AG10803 (cell line): ENCODE measurements at places on chromosomes 2 and 18.

DNA sequence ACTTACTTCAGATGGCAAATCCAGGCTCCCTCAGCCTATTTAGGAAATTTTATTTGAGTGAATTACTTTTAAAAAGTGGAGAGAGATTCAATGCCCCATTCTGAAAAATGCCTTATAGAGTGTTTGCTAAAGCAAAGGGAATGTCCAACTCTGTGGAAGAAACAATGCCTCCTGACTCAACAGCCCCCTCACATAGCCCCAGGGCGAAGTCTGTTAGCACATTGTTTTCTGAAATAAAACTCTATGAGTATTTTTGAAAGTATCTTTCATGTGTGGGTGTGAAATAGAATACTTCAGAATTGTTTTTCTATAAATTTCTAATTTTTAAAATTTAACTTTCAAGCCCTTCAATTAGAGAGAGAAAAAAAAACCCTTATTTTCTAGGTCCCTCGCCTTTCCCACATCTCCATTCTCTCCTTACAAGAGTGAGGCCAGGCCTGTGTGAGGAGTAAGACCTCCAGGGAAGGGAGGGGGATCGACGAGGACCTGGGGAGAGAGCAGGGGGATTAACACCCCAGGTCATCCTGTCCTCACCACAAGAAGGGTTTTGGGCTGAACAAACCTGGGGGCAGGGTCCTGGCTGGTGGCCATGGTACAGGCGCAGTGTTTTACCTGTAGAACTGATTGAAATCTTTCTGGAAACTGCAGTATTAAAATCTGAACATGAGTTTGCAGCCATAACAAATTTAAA, 141.4 kb downstream of the SNTG2 start:
- DNase-seq, result peak; percentile 24

DNA sequence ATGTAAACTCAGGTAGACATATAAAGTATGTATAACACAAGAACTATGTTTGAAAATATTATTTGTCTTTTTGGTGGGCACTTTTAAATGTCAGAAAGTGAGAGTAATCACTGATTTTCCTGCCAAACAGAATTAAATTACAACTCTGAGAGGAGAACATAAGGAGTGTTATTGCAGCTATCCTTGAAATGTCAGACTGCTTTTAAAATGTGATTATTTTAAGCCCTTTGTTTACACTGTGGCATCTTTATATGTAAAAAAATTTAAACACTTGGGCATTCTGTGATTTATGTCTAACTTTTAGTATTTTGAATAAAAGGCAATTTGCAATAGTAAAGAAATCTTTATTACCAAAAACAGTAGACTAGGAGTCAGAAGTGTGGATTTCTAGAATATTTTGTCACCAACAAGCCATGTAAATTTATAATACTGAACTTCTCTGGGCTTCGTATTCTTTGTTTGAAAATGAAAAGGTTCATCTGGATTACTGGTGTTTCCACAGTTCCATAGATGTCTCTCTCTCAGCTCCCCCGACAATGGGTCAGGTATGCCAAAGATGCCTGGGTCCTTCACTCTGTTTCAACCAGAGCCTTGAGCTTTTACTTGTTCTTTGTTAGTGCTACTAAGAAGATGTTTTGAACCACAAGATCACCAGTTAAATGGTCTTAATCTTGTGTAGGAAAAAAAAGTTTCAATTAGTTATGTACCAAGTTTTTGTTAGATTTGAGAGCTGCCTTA, 38.8 kb downstream of the GULP1 start:
- no peak for DNase-seq

- DNase-seq, result no peak
Observed at GRCh38 chr2:18787726-18788125, 198.4 kb upstream of the NT5C1B start.

DNA sequence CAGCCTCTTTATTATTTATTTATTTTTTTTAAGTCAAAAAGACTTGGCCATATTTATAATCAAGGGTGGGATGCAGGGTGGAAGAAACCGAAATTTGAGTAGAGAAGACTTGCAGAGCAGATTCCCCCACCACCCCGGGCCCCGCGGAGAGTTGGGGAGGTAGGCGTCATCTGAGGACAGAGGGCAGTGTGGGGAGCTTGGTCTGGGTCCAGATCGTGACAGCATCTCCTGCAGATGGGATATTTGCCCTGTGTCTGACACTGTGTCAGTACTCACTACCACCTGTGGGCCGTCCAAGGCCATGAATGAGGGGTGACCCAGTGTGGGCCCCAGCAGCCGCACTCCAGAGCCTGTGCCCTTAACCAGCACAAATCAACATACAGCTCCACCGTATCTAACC, 10.5 kb upstream of the PRELID3A start:
- DNase-seq, result no peak

DNA sequence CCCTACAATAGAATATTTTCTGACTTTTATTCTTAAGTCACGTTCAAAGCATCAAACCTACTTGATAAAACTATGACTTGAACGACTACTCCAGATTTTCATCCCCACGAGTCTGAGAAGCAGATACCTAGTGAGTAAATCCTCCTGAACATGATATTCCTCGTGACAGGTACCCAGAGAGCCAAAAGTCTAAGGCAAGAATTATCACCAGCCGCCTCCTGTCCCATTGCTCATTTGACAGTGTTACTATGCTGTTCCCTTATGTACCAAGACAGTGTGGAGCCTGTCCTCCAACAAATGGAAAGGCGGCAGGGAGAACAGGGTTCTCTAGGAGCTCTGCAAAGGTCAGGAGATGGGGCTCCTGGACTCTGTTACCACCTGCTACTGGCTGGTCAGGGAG, 8.3 kb upstream of the ALPK2 start:
- no peak for DNase-seq

GRCh38 chr2:12227941-12228608, 481.6 kb downstream of the LPIN1 start:
- peak; percentile 54 for DNase-seq

DNA sequence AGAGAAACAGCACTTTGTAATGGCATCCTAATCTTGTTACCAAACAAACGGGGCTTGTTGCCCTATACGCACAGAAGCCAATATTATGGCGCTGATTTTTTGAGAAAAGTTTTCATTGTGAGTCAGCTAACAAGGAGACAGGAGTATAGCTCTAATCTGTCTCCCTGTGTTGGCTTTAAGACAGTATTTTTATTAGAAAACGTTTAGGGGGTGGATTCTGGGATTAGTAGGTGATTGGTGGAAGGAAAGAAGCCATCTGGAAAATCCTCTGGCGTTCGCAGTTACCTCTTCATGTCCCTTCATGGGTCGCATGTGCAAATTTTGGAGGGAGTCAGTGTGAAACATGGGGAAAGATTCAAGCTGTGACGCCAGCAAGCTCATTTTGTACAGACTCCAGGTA, 698 bp upstream of the TMEM237 start:
- DNase-seq, result peak; percentile 47

DNA sequence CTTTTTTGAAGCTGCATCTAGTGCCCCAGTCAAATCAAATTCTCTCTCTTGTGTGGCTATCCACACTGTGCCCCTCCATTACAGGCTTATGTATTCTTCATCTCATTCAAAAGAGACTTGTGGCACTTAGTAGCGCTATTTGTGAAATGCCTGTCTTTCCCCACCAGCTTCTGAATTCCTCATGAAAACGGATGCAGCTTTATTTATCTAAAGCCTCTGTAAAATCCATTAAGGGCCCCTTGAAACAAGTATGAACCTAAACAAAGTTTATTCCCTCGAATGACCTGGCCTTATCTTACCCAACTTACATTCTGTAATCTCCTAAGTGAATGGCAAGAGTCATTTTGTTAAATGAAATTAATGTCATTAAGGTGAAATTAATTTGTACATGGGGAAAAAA, 417.4 kb upstream of the PIK3C3 start:
- no peak for DNase-seq

- no peak for DNase-seq
Observed at GRCh38 chr2:166032361-166032760, 78.8 kb upstream of the TTC21B start.

GRCh38 chr2:213317929-213318328, 33.7 kb downstream of the SPAG16 start:
- peak; percentile 28 for DNase-seq

GRCh38 chr2:95525294-95526035, 40.9 kb upstream of the TRIM43B start:
- DNase-seq, result no peak

GRCh38 chr2:195596840-195597239, 60.2 kb upstream of the SLC39A10 start:
- DNase-seq, result peak; percentile 44

DNA sequence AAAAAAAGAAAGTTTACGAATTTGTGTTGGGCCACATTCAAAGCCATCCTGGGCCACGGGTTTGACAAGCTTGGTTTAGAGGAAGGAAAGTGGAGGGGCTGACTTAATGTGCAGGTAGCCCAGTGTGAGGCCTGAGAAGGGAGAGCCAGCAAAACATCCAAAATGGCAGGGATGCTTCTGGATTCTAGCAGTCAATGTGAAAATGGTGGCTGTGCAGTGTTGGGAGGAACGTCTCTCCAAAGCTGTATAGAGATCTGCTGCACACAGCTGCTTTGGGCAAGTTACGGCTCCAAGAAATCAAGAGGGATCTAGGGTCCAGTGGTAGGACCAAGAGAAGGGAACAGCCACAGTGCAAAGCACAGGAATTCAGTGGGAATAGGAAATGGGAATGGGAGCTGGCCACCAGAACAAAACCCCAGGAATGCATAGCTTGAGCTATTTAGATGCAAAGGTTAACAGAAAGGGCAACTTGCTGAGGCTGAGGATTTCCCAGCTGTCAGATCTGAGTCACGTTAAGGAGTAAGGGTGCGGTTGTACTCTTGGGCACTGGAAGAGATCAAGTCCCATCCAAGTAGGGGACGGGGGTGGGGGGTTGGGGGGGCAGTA, 70.6 kb downstream of the B3GNT2 start:
- peak; percentile 76 for DNase-seq

DNA sequence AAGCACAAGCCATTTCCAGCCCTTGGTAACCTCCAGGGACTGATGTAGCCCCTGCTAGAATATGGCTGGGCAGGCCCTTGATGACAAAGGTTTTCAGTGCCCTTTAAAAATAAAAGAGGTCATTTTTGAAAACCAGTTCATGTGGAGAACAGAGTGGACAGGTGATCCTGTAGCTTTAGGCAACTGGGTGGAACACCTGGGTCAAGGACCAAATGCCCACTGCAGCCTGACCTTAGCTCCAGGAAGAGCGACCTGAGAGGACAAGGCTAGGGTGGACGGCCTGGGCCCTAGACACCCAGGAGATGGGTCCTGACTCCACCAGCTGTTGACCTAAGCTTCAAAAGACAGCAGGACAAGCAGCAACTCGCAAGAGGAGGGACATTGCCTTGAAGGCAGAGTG, 116.6 kb downstream of the LIPG start:
- DNase-seq, result no peak

- no peak for DNase-seq
Observed at GRCh38 chr2:88857951-88858411, 166.5 kb downstream of the RPIA start.

- no peak for DNase-seq
Observed at GRCh38 chr2:119225105-119225865, 1.7 kb downstream of the STEAP3 start.

DNA sequence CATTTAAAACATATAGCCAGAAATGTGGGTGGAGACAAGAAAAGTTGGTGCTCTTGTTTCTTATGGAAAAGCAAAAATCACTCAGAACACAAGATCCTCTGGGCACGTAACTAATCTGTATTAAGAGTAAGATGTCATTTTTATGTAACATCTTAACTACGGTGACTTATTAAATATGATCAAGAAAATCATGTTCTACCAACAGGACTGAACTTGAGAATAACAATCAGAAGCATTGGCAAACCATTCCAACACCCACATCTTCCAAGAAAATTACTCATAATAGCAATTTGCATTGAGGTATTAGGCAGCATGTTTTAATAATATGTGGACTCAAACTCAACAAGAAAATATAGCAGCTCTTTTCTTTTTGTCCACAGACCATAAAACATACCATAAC, 21.6 kb downstream of the MAP2 start:
- DNase-seq, result no peak

DNA sequence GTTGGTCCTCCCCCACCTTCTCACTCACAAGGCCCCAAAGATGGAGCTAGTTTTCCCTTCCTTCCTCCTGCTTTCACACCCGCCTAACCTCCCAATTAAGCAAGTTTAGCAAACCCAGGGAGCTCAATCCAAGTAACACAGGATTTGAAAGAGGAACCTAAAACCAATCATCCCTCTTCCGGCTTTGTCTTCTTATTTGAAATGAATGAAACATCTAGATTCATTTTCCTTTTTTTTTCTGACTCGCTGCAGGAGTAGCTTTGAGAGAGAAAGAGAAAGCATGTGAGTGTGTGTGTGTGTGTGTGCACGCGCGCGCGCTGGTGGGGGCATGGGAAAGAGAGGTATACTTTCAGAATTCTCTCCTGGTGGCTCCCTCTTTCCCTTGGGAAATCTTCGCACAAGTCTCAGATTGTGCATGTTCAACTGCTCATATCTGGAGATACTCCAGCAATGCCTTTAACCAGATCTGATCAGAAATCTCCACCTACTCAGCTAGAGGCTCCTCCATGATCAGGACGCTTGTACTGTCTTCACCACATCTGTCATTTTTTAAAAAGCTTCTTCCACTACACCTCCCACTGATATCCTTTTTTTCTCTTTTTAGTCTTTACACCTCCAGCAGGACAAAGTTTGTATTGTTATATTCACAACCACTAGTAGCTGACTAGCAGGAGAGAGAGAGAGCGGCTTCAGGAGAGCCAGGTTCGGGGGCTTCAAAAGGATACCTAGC, 1.7 kb downstream of the SLC8A1 start:
- peak; percentile 61 for DNase-seq

DNA sequence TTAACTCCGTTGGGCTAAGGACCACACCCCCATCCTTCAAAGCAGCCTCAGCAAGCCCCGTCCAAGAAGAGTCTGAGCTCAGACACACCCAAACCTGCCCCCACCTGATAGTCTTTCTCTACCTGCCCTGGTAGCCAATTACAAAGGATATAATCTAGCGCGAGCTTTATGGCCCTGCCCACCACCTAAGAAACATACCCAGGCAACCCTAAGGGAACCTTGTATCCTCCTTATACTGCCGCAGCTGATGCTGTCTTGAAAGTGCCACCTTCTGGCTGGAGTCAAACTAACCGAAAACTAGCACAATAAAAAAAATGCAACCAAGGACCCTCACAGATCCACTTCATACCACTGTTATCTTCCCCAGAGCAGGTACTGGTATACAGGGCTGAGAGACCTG, 628.3 kb upstream of the REG3G start:
- DNase-seq, result no peak

- no peak for DNase-seq
Observed at GRCh38 chr2:20988905-20989304, 55.0 kb downstream of the APOB start.

DNA sequence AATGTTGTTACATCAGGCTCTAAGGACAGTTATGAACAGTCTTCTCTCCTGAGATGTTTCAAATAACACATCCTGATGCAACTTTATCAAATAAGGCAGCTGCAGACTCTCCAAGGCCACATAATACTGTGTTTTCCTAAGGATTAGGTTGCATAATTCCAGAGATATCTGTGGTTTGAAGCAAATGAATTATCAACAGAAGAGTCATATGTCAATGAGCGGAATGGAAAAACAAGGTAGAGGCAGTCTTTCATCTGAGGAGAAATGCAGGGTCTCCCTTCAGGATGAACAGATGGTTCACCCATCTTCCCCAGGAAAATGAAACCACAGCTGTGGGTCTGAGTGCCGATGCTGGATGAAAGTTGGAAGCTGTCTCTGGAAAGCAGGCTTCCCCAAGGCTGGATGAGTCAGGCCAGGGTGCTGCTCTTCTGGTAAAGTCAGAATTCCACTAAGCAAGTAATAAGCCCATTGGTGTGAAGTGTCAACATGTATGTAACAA, 22.2 kb downstream of the LYG1 start:
- peak; percentile 86 for DNase-seq

GRCh38 chr2:230205721-230206120, 14.1 kb downstream of the SP110 start:
- no peak for DNase-seq
